ENCODE measurements at places on chromosomes 16 and 17.

DNA sequence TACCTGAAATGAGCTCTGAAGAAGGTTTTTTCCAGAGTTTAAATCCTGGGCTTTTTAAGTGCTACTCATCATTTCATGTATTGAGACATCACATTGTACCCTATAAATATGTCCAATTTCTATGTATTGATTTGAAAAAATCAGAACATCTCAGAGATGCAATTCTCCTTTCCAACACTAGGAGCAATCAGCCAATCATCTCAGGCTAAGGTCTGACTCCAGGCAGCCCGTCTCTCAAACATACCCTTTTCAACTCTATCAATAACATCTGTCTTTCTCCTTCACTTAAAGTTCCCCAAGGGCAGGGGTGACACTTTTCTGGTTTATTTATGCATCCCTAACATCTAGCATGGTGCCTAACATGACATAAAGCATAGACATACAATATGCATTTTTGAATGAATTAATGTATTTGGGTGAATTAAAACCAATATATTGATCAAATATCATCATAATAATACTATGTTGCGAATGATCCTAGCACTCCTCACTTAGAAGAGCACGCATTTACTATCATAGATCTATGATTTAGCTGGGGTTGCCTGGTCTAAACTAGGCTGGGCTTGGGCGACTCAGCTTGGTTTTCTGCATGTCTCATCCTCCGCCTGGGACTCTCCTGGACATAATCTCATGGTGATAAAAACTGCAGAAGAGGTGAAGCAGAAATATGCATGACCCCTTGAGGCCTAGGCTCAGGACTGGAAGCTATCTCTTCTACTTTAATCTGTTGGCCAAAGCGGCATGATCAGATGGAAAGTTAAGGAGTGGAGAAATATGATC lies 5.2 kb upstream of the CDH11 start:
- DNase-seq = no peak

DNA sequence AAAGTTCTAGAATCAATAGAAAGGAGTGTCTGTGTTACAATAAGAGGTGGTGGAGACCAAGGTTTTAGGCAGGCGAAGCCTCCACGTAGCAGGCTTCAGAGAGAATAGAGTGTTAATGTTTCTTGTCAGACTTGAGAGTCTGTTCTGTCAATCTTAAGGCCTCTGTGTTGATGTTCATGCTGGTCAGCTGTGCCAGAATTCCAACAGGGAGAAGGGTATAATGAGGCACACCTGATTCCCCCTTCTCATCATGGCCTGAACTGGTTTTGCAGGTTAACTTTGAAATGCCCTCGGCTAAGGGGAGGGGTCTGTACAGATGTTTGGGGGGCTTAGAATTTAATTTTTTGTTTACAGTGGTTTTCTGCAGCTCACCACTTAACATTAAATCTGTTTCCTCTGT lies 46.0 kb downstream of the RNF112 start:
- DNase-seq = no peak

DNA sequence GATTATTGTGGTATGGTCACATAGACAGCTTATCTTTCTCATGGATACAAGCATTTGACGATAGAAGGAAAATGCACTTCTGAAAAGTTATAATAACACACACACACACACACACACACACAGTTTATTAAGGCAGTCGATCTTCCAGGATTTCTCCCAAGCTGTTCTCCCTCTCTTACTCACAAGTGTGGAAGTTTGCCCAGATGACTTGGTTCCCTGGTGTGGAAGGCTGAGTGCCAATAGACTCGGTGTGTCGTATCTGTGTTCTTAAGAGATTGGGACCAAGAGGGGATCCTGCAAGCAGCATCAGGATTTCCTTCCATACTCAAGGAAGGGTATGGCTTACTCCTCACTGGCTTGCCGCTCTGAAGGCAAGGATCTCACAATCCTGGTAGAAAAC lies 279.6 kb downstream of the HS3ST3B1 start:
- DNase-seq = no peak

DNA sequence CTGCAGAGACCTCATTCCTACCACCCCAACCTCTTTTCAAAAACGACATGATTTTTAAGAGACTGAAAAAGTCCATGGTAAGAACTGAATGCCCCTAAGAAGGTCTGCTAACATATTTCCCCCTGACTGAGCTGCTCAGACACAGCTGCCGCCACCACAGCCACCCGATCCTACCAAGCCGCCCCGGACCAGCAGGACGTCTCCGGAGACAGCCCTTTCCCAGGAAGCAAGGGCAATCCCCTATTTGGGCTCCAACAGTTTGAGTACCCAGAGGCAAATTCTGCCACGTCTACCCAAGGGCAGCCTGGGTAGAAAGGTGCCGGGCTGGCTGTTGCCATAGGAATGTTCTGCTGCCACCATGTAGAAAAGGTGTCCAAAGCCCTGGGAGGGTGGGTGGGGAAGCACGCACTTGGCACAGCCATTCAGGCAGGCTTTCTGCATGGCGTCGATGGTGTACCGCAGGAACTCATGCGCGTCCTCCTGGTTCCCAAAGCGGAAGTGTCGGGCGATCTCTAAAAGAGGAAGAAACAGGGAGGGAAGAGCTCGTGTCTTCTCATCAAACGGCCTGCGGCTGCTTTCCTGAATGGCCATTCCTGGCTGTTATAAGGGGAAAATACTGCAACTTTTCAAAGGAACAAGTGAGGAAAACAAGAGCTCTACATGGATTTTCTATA lies 13.6 kb downstream of the USP36 start:
- no peak for DNase-seq

DNA sequence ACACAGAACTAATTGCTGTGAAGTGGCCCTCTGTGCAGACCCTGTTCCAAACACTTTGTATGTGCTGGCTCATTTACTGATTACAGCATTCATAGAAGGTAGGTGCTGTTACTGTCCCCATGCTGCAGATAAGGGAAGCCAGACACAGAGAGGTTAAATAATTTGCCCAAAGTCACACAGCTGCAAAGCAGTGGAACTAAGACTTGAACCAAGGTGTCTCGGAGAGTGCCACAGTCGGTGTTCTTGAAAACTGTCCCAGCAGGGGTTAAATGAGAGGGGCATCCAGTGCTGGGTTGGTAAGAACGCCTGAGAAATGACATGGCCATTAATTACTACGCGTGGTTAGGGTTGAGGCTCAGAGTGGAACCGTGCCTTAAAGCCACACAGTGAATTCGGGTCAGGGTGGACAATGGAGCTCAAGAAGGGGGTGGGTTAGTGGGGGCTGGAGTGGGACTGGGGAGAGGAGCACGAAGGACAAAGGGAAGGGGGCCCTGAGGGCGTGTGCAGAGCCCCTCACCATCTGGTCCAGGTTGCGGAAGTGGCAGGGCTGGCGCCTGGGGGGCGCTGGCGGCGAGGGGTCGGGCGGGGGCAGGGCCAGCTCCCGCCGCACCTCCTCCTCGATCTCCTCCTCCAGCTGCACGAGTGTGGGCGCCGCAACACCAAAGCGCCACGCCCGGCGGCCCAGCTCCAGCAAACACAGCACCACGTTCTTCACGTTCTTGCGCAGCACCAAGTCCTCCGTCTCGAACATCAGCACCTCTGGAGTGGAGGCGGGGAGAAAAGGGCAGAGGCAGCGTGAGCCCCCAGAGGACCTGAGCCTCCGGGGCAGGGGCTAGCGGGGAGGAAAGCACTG lies 3.3 kb downstream of the GAS2L2 start:
- DNase-seq = no peak

DNA sequence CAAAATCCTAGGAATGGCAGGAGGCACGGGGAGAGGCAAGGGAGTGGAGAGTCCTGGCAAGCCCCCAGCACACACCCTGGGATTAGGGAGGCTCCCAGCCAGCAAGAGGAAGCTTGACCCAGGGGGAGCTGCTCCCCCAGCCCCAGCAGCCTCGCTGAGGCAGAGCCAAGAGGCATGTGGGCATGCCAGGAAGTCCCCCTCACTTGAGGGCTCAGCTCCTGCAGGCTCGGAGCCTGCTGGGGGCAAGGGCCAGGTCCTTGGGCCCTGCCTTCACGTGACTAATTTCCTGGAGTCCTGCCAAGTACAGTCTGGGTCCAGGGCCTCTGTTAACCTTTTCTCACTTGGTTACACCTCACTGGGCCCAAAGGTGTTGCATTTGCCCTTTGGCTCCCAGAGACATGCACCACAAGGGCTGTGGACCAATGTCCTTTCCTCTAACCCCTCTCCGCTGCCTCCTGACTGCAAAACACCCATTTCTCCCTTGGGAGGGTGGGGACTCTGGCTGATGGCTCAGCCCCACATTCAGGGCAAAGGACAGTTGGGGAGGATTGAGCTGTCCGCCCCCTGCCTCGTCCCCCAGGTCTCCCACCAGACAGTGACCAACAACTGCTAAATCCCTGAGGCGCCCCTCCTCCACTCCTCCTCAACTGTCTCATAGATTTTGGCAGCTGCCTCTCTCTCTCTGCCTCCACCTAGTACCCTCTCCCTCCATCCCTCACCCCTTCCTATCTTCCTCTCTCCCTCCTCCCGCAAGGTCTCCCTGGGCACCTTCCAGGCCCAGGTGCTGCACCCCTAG lies 4.4 kb upstream of the SLC47A2 start:
- no peak for DNase-seq

GRCh38 chr16:53692146-53692545 lies 11.5 kb downstream of the RPGRIP1L start:
- no peak for DNase-seq

DNA sequence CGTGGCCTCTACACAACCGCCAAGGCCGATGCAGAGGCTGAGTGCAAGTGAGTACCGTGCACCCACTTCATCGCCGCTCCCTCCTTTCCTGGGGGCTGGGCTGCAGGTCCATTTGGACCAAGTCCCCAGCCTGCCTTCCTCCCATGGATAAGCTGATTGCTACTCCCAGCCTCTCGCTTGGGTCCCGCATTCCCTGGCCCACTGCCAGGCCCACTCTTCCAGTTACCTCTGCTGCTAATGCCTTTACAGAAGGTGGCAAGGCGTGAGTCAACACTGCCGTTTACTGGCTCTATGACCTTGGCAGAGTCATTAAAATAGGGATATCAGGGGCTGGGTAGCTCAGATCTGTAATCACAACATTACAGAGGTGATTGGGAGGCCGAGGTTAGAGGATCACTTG lies 11.2 kb downstream of the SULT1A2 start:
- no peak for DNase-seq

GRCh38 chr17:75181110-75181509 lies 1.6 kb downstream of the SUMO2 start:
- DNase-seq = no peak

GRCh38 chr17:47265983-47266541 lies 12.4 kb downstream of the ITGB3 start:
- DNase-seq = no peak

- DNase-seq = no peak
These were observed 119.2 kb upstream of the PMFBP1 start for GRCh38 chr16:72291121-72291520.

DNA sequence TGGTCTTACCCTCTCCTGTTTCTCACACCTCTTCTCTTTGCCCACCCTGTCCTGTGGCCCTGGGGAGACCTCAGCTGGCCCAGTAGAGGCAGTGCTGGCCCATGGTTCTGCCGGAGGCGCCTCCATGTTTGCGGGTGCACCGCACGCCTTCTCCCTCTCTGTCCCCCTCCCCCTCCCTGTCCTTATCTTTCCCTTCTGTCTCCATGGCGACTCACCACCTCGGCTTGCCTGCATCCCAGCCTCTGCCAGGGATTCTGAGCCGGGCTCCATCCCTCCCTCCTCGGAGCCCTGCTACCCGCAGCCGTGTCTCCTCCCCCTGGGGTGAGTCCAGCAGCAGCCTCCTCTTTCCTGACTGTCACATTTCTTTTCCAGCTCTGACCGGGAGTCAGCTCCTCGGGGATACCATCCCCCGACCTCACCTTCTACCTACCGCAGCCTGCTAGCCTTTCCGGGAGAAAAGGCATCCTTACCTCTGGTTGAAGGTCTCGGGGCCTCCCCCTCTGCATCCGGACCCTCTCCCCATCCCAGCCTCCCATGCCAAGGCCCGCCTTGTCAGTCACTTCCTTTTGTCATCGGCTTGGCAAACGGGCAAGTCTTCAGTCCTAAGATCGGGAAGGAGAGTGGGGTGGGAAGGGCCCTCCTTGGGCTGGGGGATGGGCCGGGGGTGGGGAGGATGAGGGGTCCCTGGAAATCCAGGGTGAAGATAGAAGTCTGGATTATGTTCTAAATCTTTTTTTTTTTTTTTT lies at the start of gene RNF112:
RNF112 (plus strand) TSS at position 358 of the 746 bp plus-strand sequence; CDS start at position 535, 177 bp downstream.
- no peak for DNase-seq

- no peak for DNase-seq
These were observed 26.0 kb upstream of the PRM1 start for GRCh38 chr16:11306997-11307638.

DNA sequence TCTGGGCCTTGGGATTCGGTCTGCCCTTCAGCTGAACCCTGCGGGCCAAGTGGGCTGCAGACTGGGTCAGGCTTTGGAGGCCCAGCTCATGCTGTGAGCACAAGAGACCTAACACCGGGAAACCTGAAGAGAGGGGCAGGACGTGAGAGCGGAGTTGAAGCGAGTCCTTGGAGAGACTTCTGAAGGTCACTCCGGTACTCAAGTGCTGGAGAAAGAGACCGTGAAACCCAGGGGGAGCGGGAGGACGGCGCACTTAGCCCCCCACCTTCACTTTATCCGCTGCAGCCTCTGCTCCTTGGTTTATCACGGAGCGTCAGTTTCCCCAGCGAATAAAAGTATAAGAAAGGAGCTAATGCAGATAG lies 361 bp downstream of the UQCRC2 start:
- no peak for DNase-seq

DNA sequence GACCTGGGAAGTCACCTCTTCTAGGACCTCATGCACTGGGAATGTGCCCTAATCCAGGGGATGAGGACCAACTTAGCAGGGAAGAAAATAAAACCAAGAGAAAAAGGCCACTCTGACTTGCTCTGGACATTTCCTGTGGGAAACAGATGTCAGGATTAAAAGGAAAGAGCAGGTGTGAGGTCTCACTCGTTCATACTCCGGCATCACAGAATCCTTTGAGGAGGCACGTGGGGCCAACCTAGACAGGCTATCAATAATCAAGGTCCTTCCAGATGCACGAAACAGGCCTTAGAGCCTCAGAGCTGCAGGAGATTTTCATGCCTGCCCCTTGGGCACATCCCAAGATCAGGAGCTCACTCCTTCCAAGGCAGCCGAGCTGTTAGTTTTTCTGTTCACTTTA lies 321.5 kb upstream of the CCL2 start:
- no peak for DNase-seq

DNA sequence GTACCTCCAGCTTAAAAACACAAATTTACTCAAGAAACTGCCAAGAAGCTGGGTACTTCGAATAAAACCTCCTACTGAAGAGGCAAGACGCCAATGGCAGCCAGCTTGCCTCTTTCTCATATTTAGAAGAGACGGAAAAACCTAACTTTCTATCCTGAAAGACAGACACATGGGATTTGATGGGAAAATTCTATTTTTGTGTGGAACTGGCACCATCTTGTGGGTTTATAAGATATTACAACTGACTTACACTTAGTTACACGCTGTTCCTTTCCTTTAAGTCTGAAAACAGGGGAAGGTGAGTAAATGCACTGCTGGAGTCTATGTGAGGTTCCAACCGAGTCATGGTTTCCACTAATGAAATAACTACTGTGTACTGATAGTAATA lies 10.3 kb downstream of the ZNF18 start:
- DNase-seq = no peak
